Lower lobe of right lung (tissue), 2 donors: ENCODE measurements at places on chromosomes 6 and 20. TPM values are rescaled to one million over a fixed set of nuclear protein-coding genes. Genes with fewer than 3 reads are reported as not detected.

The PRR18 gene
- total RNA-seq = 0.59 TPM

The FAM184A gene
- total RNA-seq = 15.9 TPM

The FAM209A gene
- total RNA-seq = 0.71 TPM

The LAMP5 gene
- 0.41 TPM for total RNA-seq

The ARMC12 gene
- total RNA-seq = not detected

The RIN2 gene
- total RNA-seq = 101 TPM

The ZC2HC1B gene
- not detected for total RNA-seq

The BPI gene
- 0.44 TPM for total RNA-seq

The SAMD5 gene
- 8.7 TPM for total RNA-seq

The BHLHE23 gene
- not detected for total RNA-seq

The GABRR1 gene
- not detected for total RNA-seq

The FRMD1 gene
- total RNA-seq = not detected

The GINS1 gene
- 0.92 TPM for total RNA-seq

The NOTCH4 gene
- 63.6 TPM for total RNA-seq

The KHDC1L gene
- total RNA-seq = not detected

The FAM209B gene
- total RNA-seq = 0.59 TPM

The AHCY gene
- 63.8 TPM for total RNA-seq

The CDC25B gene
- 97.7 TPM for total RNA-seq

The CYP39A1 gene
- total RNA-seq = 5.4 TPM

The DNMT3B gene
- total RNA-seq = 1.1 TPM

The MAP7 gene
- total RNA-seq = 18.3 TPM

The DEFB132 gene
- not detected for total RNA-seq

The ZBTB12 gene
- 5.1 TPM for total RNA-seq

The KCNK15 gene
- total RNA-seq = 0.89 TPM

The HEY2 gene
- total RNA-seq = 2.8 TPM
